ENCODE measurements at places on chromosomes 6 and 20.

DNA sequence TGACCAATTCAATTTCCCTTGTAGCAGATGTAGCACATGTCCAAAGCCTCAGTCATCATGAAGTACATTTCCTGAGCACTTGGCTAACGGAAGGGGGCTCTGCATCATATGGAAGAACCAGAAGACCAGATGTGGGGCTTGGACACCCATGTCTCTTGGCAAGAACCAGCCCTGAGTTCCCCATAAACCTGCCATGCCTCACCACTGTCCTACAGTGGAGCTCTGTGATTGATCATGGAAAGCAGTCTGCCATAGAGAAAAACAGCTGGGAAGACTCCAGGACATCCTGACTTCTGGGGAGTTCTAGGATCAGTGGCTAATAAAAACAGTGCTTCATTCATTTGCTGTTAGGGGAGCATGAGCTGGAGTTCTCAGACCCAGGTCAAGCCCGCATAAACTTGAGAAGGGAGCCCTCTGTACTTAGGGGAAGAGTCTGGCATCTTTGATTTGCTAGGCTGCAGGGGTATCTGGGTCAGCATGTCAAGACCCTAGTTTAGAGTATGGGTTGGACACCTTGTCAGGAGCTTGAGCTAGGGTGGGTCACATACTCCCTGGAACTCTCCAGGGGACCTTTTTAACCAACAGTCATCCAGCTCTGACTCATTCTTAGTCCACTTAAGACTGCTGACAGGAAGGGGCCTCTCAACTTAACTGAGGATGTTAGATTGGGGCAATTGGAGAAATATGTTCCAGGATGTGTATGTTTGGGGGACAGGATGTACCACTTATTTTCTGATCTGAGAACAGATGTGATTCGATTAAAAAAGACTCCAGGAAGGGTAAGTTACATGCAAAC is 26.3 kb upstream of the TRAM2 start:
- DNase-seq = no peak

- no peak for DNase-seq
Measured at GRCh38 chr6:156454867-156455266, 322.3 kb upstream of the ARID1B start.

GRCh38 chr6:11814819-11815218 is 36.2 kb upstream of the ADTRP start:
- DNase-seq = no peak

- no peak for DNase-seq
Measured at GRCh38 chr6:152184573-152184916, 377.1 kb downstream of the ESR1 start.

- no peak for DNase-seq
Measured at GRCh38 chr20:37688093-37688492, 5.7 kb upstream of the CTNNBL1 start.

Data from posterior cingulate gyrus (tissue), 11 donors.